ENCODE measurements at places on chromosomes 4 and X.

GRCh38 chr4:151703401-151703800, 57.4 kb downstream of the GATB start:
- DNase-seq: peak; percentile 31

- DNase-seq: no peak
Observed at GRCh38 chrX:112440277-112440676, 239.5 kb downstream of the LHFPL1 start.

DNA sequence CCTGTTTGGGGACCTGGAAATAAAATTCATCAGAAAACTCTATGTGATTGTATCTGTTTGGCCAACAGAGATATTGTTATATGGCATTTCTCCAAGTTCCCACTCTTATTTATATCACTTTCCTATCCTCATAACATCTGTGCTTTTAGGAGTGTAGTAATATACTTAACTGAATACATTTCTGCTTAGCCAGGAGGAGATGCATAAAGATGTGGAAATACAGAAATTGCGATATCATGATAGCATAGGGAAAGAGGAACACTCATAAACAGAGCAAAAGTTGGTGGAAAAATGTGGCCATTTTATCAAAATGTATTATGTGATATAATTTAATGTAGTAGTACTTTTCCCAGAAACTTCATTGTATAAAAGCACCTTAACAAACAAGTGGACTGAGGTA, 46.1 kb upstream of the TSPAN7 start:
- DNase-seq: peak; percentile 41

- no peak for DNase-seq
Observed at GRCh38 chr4:53716011-53716410, 124.7 kb upstream of the LNX1 start.

GRCh38 chr4:123435246-123436113, 38.9 kb downstream of the SPRY1 start:
- DNase-seq: no peak

DNA sequence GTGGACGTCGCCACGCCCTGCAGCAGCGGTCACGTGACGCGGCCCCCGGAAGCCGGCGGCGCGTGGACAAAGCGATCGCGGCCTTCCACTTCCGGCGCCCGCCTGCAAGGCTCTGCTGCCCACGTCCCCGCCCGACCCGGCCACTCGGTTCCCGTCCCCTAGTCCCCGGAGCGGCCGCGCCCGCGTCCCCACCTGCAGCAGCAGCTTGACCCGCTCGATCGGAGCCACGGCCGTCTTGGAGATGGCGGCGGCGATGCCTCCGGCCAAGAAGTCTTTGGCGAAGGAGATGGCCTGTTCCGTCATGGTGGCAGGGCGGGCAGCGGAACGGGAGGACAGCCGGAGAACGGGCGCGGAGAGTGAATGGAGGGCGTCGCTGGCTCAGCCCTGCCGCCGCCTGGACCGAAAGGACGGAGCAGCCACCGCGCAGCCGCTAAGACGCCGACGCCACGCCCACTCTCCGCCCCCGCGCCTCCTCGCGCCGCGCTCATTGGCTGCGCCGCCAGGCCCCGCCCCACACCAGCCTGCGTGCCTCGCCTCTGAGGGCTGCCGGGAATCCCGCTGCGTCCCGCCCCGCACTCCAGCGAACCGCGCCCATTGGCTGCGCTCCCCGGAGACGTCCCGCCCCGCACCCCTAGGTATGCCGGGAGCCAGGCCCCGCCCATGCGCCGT, at the start of gene SLC25A6:
TSS of gene SLC25A6 (minus strand) at position 407 of the 669 bp plus-strand sequence. CDS start at position 303, 104 bp downstream.
- no peak for DNase-seq

GRCh38 chr4:11635342-11635741, 206.6 kb upstream of the HS3ST1 start:
- no peak for DNase-seq

DNA sequence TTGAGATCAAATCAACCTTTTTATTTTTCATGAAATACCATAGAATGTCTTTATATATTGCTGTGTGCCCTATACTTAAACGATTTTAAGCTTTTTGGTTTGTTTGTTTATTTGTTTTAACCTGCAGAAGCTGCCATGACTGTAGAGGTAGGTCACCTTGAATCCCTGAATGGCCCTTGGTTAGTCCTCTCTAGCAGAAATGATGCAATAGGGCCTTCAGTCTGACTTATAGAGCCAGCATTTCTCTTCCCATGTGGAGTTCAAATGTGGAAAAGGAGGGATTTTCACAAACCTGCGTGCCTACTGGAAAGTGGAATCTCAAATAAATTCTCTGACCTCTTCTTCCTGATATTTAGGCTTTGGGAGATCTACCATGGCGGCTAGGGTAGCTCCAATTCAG, 327.9 kb downstream of the MAPK10 start:
- DNase-seq: no peak

DNA sequence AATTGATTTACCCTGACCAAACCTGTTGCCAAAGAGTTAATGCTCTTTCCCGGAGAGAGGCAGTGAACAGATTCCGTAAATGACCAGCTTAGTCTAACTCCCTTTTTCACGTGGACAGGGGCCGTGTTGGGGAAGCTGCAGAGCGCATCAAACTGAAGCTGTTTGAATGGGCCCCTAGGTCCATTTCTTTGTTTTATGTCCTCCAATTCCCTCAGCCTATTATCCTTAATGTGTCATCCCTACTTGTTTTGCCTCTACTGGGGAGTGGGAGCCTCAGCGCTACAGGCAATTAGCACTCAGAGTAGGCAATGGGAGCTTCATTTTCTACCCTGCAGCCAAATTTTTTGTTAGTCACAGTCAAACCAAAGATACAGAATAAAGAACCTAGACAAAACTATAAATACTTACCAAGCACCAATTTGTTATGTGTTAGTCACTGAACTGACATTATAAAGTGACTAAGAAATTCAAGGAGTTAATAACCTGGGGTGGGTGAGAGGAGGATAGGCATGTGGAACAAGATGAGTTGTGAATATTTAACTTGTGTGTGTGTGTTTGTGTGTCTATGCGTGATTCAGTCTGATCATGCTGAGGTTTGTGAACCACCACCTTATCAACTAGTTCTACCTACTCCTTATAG, 417.4 kb downstream of the PACRGL start:
- no peak for DNase-seq

DNA sequence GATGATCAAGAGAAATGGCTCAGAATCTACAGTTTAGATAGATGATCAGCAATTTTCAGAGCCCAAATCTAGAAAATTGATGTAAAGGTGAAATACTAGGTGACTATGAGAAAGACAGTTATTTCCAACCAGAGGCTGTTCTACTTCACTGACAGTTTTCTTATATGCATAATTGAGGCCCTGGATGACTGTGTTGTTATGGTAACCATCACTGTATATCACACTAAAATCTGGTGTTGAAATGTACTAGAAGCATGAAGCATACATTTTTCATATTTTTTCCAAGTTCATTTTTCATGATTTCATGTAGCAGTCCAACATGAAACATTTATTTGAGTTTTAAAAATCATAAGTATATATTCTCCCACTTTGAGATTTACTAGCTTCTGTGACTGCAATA, 87.4 kb downstream of the ATXN3L start:
- DNase-seq: no peak

DNA sequence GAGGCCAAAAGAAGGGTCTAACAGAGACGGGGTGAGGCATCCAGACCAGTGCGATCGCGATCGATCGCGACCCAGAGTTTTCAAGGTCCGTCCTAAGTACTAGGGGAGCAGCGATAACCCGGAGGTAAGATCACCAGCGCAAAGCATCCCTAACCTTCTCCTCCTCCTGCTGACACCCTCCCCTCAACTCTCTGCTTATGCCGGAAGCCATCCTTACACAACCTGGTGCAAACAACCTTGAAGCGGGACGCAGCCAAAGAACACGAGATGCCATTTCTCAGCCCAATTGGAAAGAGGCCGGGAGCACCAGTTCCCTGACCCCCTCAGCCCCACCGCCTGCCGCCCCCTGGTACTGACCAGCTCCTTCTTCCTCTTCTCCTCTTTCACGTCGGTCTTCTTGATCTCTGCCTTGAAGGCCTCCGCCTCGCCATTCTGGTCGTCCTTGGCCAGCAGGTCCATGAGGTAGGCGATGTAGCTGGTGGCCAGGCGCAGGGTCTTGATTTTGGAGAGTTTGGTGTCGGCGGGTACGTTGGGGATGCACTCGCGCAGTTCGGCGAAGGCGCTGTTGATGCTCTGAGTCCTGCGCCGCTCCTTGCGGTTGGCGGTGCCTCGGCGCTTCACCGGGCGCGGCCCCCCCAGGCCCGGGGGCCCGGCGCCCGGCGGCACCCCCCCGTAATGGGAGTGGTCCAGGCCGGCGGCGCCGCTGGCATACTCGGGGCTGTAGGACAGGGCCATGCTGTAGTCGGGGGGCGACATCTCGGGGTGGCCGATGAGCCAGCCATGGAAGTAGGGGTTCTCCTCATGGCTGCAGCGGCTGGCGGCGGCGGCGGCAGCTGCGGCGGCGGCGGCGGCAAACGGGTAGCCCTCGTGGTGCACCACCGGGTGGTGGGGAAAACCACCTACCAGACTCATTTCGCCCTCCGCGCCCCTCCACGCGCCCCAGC, 1.4 kb downstream of the HAND2 start:
- DNase-seq: no peak

- peak; percentile 71 for DNase-seq
Observed at GRCh38 chr4:86586160-86586572, 7.9 kb upstream of the PTPN13 start.

GRCh38 chr4:1722551-1723118, 1.3 kb downstream of the TACC3 start:
- DNase-seq: peak; percentile 31

GRCh38 chrX:124605511-124605910, 259.1 kb downstream of the SH2D1A start:
- DNase-seq: no peak

- DNase-seq: peak; percentile 57
Observed at GRCh38 chr4:168318266-168318895, at the start of gene DDX60. Gene DDX60, minus strand, starts transcription at chr4:168318752. Its CDS starts 7,493 bp downstream, at chr4:168311259.

- DNase-seq: no peak
Observed at GRCh38 chr4:40521957-40522356, 107.7 kb downstream of the RBM47 start.

DNA sequence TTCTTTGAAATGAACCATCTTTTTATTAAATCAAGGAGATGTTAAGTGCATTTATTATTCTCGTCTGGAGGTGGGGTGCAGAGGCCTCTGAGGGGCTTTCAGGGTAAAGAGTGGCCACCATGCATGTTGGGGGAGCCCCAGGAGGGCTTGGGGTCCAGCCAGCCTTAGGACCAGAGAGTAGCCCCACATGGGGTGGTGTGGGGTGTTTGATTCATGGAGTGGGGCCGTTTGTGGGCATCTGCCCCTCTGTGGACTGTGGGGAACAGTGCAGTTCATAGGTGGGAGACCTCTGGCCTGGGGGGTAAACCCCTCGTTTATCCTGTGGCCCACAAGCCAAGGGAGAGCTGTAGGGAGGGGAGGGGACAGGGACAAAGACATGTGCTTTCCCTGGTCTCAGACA, 26.9 kb downstream of the HTRA3 start:
- no peak for DNase-seq

DNA sequence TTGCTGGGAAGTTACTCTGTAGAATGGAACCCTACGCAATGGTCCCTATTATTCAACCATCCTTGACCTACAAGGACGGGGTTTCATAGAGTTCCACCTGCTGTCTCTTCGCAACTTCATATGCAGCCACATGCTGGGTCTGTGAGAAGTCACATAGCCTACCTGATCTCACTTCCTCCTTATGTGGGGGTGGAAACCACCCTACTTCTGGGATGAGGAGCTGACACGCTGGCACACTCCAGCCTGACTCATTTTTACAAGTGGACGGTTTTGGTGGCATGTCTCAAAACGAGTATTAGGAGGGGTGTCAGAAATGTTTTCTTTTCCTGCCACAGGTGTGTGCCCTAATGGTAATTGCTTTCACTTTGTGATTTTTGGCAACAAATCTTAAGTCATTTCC, 36.8 kb upstream of the ARSD start:
- peak; percentile 48 for DNase-seq

GRCh38 chr4:58522765-58523382, 1412.7 kb upstream of the IGFBP7 start:
- DNase-seq: no peak

GRCh38 chr4:149045731-149046130, 603.5 kb upstream of the NR3C2 start:
- DNase-seq: no peak

DNA sequence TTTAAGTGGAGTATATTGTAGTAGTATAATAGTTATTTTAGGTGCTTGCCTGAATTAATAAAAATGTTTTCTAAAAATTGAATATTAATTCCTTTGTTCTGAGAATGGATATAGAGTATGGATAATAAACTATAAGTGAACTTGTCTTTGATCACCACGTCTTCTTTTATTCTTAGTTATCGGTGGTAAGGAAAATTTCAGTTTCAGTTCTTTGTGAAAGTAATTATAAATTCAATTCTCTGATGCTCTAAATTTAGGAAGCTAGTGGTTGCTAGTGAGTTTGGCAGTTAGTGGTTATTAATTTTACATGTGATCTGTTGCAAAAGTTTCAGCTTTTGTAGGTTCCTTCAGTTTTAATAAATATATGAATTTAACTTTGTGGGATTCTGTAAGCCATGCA, 30.8 kb downstream of the MRPL1 start:
- peak; percentile 76 for DNase-seq

DNA sequence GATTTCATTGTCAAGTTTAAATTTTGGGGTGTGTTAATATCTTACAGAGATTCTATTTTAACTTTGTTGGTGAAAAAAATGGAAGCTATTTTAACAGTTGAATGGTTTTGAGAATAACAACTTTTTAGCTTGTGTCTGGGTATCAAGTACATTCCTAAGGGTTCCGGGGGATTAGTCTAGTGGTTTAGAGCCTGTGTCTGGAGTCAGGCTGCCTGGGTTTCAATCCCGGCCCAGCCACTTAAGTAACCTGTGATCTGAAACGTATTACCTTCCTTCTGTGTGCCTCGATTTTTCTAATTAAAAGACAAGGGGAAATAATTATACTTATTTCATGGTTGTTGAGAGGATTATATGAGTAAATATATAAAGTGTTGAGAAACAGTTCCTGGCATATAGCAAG, 288.6 kb upstream of the NR3C2 start:
- DNase-seq: no peak

DNA sequence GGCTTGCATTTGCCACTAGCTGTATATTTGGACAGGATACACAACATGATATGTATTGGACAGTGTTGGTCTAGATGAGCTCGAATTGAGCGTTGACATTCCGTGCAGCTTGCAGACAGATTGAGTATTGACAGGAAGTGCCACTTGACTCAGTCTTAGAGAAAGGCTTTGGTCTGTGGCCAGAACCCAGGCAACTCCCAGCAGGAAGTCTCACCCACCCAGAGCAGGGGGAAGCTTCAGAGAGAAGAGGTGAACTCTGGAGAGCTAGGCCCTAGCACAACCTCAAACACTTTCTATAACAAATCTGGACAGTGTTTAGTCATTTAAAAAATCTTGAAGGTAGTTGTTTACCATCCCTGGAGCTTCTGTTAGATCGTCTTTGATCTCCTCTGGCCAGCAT, 280.5 kb downstream of the FBXW7 start:
- peak; percentile 79 for DNase-seq

GRCh38 chr4:112519689-112520597, 4.0 kb upstream of the NEUROG2 start:
- DNase-seq: no peak
